NCI-H69 (cell line): ENCODE measurements at places on chromosomes 2 and 18.

GRCh38 chr2:152221839-152222238 lies 46.3 kb upstream of the STAM2 start:
- no peak for DNase-seq

DNA sequence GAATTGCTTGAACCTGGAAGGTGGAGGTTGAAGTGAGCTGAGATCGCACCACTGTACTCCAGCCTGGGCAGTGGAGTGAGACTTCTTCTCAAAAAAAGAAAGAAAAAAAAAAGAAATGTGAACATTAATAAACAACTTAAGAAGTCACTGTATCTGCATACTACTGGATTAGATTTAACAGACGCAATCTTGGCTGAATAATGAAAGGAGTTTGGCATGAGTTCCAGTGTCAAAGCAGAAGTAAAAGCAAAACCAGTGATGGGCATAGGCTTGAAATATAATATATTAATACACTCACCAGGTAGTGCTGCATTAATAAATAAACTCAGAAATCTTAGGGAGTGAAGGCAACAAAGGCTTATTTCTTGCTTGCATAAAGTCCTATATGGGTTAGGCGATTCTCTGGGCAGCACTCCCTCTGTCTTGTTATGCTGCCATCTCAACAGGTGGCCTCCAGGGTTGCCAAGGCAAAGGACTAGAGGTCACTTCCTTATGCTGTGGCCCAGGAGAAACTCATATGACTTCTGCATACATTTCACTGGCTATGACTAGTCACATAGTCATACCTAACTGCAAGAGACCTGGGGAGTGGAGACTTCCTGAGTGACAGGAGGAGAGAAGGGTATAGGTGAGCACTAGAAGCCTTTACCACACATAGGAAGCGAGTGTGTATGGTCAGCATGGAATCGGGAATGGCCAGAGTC lies 296.2 kb upstream of the SPRED2 start:
- DNase-seq = no peak

DNA sequence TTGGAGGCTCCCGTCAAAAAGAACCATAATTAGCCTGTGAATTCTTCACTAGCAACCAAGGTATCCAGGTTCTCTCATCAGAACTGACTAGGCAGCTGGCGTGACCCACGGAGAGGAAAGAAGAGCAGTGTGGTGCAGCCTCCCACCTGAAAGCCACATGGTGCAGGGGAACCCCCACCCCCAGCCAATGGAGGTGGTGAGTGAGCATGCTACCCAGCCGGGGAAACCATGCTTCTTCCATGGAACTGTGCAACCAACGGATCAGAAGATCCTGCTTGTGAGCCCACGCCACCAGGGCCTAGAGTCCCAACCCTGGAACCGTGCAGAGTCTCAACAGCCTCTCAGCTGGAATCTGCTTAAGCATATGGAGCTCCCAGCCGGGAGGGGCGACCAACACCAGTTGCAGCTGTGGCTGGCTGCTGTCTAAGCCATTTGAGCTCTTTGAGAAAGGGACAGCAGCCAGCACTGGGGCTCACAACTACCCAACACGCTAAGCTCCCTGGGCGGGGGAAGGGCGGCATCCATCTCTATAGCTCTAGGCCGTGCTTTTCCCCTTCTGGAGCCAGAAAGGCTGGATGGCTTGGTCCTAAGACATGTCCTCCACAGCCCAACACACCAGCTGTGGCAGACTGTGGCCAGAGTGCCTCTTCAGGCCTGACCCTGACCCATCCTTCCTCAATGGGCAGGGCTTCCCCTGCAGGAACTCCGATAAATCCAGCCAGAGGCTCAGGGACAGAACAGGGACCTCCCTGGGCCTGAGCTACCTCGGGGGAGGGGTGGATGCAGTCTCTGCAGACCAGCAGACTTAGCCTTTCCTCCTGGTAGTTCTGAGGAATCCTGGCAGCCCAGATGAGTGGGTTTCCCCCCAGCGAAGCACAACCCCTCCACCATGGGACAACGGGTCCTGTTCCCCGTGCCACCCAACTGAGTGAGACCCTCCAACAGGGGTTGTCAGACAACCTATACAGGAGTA lies 151.4 kb upstream of the NXPH2 start:
- no peak for DNase-seq

- DNase-seq = no peak
Observed at GRCh38 chr18:9095297-9096006, 7.0 kb upstream of the NDUFV2 start.
